ENCODE measurements at places on chromosomes 7 and 10. TPM values are rescaled to one million over a fixed set of nuclear protein-coding genes. Genes with fewer than 3 reads are reported as not detected.

Gene SORBS1
- 3.9 TPM for total RNA-seq

Gene CYP2C8
- total RNA-seq = not detected

Gene TACR2
- 0.07 TPM for total RNA-seq

Gene CYP26C1
- 0.33 TPM for total RNA-seq

Gene FZD8
- total RNA-seq = 19.3 TPM

Gene GRIFIN
- not detected for total RNA-seq

Gene ASL
- total RNA-seq = 69.8 TPM

Measured in pulmonary artery endothelial cell (primary cell).